CD4-positive, CD25-positive, alpha-beta regulatory T cell (primary cell): ENCODE measurements at places on chromosomes 2 and 18. TPM values are rescaled to one million over a fixed set of nuclear protein-coding genes. Genes with fewer than 3 reads are reported as not detected.

SNED1 gene
- total RNA-seq, result 170 TPM

- peak overlapping the region; percentile 100 for H3K4me3 ChIP-seq
- no peaks in the 10 kb centered on the region for H3K27me3 ChIP-seq
- H3K36me3 ChIP-seq, result peaks cover 27% of the 10 kb centered on the region
- peak overlapping the region; percentile 88 for H3K27ac ChIP-seq
Measured at GRCh38 chr2:68741238-68741637, 6.6 kb downstream of the ARHGAP25 start.

RESP18 gene
- total RNA-seq, result not detected

DNA sequence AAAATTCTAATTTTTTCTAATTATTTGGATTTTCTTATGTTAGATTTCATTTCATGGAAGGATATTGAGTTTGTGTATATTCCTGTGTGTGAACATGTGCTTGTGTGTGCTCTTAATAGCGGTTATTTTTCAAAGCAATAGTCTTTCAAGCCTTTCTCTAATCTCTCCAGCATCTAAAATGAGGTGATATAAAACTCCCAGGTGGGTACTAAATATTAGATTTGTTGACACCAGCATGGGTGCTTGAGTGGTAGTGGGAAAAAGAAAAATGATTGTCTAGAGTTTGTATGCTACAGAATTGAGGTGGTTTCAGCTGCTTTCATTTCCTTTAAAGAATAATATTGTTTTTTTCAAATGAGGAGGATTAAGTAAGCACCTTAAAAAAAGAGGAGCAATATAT is 296.8 kb downstream of the PARD3B start:
- no peak overlapping the region for H3K4me3 ChIP-seq
- no peak for DNase-seq

- no peak overlapping the region for H3K27ac ChIP-seq
- H3K36me3 ChIP-seq, result no peaks in the 10 kb centered on the region
- no peaks in the 10 kb centered on the region for H3K27me3 ChIP-seq
- DNase-seq, result no peak
- peak overlapping the region; percentile 11 for H3K4me3 ChIP-seq
Measured at GRCh38 chr18:39414009-39414700, 1848.6 kb upstream of the CELF4 start.

DNA sequence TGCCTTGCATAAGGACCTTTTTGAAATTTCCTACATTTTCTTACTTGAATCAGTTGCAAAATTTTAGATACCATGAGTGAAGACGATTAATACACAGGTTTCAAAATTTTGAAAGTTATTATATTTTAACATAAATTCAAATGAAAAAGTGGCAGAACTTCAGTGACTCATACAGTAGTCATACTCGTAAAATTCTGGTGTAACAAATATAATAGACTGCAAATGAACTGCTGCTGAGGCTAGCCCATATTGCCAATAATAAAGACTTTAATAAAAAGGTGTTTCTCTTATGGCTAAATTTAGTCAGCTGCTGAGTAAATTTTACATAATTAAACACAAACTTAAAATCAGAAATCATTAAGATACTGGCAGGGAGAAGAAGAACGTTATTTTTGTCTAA is 36.9 kb downstream of the MSH6 start:
- H3K27ac ChIP-seq, result no peak overlapping the region
- peaks cover 86% of the 10 kb centered on the region for H3K36me3 ChIP-seq
- no peaks in the 10 kb centered on the region for H3K27me3 ChIP-seq
- H3K4me1 ChIP-seq, result no peaks in the 10 kb centered on the region

DNA sequence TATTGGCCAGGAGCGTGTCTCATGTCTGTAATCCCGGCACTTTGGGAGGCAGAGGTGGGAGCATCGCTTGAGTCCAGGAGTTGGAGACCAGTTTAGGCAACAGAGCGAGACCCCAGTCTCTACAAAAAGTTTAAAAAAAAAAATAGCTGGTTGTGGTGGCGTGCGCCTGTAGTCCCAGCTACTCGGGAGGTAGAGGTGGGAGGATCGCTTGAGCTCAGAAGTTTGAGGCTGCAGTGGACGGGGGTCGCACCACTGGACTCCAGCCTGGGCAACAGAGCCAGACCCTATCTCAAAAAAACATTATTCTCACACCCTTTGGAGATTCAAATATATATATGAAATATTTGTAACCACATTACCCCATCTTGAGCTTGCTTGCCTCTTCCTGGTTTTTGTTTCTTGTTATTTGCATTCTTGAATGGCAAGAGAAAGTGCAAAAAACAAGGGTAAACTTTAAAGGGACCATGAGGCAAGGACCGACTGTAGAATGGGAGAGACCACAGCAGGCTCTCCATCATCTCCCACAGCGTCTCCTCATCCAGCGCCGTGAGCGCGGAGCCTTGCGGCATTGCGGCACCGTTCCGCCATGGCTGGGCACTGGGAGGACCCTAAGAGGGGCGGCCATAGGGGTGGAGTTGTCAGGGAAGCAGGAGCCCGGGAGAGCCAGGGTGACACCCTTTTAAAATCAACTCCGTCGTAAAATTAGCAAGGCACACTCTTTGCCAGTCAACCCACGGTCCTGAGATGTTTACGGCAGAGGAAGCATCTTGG is 1.4 kb downstream of the ELP2 start:
- no peaks in the 10 kb centered on the region for H3K27me3 ChIP-seq
- peaks cover 15% of the 10 kb centered on the region for H3K36me3 ChIP-seq
- DNase-seq, result no peak
- peak overlapping the region; percentile 98 for H3K4me3 ChIP-seq

GRCh38 chr18:78423811-78424210 is 555.8 kb upstream of the SALL3 start:
- no peaks in the 10 kb centered on the region for H3K36me3 ChIP-seq
- no peak overlapping the region for H3K27ac ChIP-seq
- H3K4me1 ChIP-seq, result no peaks in the 10 kb centered on the region

PIEZO2 gene
- not detected for total RNA-seq

GRCh38 chr2:137729305-137729704 is 235.0 kb upstream of the HNMT start:
- no peak overlapping the region for H3K27ac ChIP-seq
- DNase-seq, result no peak
- H3K36me3 ChIP-seq, result no peaks in the 10 kb centered on the region
- H3K4me1 ChIP-seq, result no peaks in the 10 kb centered on the region

TUBA4B gene
- not detected for total RNA-seq

GRCh38 chr18:23154823-23155500 is 19.7 kb downstream of the CABLES1 start:
- H3K4me1 ChIP-seq, result no peaks in the 10 kb centered on the region
- no peaks in the 10 kb centered on the region for H3K27me3 ChIP-seq
- no peaks in the 10 kb centered on the region for H3K36me3 ChIP-seq
- no peak for DNase-seq

CHMP1B gene
- total RNA-seq, result 113 TPM

GRCh38 chr2:68948710-68949109 is 4.0 kb downstream of the GKN2 start:
- no peak overlapping the region for H3K4me3 ChIP-seq
- H3K4me1 ChIP-seq, result no peaks in the 10 kb centered on the region
- peaks cover 31% of the 10 kb centered on the region for H3K27me3 ChIP-seq
- no peaks in the 10 kb centered on the region for H3K36me3 ChIP-seq
- DNase-seq, result no peak

DNA sequence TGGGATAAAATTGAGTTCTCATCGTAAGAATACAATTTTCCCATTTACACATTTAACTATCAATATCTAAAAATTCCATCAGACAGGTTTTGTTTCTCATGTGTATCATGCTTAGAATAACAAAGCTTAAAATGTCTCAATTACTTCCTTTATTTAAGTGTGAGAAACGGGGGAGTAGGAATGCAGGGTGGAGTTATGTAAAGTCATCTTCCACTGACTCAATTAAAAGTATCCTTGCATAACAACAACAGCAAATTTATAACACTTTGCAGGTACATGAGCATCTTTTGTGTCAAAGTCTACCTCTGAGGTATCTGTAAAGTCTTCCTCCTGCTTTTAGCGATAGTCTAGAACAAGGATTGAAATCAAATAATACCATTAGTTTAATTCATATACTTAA is 327.1 kb downstream of the EPHA4 start:
- no peak overlapping the region for H3K27ac ChIP-seq
- H3K4me1 ChIP-seq, result no peaks in the 10 kb centered on the region
- no peaks in the 10 kb centered on the region for H3K36me3 ChIP-seq
- no peak overlapping the region for H3K4me3 ChIP-seq
- DNase-seq, result no peak
- H3K27me3 ChIP-seq, result no peaks in the 10 kb centered on the region

GYPC gene
- 75.2 TPM for total RNA-seq

DNA sequence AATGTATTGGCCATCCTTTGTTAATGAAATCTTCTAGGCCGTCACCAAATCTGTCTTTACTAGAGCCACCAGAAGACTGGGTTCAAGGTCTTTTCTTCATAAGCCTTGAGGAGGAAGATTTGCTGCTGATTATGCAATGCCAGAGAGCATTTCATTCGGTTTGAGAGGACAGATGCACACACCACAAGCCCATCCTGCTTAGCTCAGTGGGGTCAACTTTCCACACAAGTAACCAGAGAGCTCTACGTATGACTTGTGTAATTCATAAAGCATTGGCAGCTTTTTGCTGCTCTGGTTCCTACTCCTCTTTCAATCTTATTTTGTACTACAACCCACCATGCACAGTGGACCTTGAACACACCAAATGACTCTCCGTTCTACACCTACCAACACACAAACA is 106.9 kb downstream of the OSR1 start:
- no peaks in the 10 kb centered on the region for H3K27me3 ChIP-seq
- H3K4me1 ChIP-seq, result no peaks in the 10 kb centered on the region
- H3K27ac ChIP-seq, result no peak overlapping the region
- H3K36me3 ChIP-seq, result no peaks in the 10 kb centered on the region
- H3K4me3 ChIP-seq, result no peak overlapping the region

CD207 gene
- not detected for total RNA-seq

DNA sequence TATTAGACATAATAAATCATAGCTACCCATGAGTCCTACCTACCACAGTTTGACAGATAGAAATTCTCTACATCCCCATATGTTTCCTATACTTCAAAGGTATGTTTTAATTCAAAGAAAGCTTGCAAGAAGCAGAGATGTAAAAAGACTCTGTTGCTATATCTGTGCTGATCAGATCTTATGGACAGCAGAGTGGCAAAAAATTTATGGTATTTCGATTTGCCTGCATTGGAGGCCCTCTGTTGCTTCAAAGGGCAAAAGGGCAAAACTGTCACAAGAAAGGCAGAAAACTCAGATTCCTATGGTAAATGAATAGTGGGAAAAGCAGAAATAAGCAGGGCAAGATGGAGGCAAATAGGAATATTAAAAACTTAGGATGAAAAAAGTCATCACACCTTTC is 447.8 kb upstream of the SPHKAP start:
- no peak overlapping the region for H3K27ac ChIP-seq
- H3K27me3 ChIP-seq, result no peaks in the 10 kb centered on the region
- H3K36me3 ChIP-seq, result no peaks in the 10 kb centered on the region
- DNase-seq, result no peak
- no peak overlapping the region for H3K4me3 ChIP-seq

GRCh38 chr2:151841047-151841424 is 12.8 kb upstream of the ARL5A start:
- peaks cover 9% of the 10 kb centered on the region for H3K27me3 ChIP-seq
- DNase-seq, result no peak
- H3K4me3 ChIP-seq, result no peak overlapping the region
- no peaks in the 10 kb centered on the region for H3K4me1 ChIP-seq

DNA sequence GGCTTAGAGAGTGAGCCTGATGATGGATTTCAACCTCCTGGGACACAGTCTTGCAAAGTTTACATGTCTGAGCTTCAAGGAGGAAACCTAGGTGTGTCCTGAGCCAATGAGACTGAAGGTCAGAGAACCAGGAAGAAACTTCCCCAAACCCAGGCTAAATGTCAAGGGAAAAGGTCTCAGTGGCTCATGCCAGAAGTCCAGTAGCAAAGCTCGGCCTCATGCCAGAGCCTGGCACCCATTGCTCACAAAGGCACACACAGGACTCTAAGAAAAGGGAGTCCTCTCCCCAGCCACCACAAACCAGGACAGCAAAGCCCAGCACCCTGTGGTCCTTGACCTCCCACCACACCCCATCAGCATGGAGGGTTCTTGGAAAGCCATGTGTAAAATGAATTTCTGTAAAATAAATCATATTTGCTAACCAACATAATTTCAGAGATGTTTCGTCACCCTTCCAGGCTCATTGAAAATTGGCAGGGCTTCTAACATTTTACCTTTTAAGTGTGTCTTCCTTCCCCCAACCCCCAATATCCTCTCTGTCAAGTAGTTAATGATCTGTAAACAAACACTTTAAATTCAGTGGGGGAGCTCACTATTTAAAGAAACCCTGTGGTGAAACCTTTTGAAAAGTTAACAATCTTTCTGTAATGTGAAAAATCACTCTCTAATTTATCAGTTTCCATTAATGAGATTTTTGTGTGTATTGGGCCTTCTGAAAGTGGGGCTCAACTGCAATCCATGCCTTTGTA is 77.1 kb downstream of the BCL11A start:
- H3K4me1 ChIP-seq, result no peaks in the 10 kb centered on the region
- no peaks in the 10 kb centered on the region for H3K36me3 ChIP-seq
- DNase-seq, result no peak

GRCh38 chr2:172350839-172351479 is 76.4 kb upstream of the ITGA6 start:
- no peak overlapping the region for H3K27ac ChIP-seq
- H3K36me3 ChIP-seq, result no peaks in the 10 kb centered on the region
- H3K27me3 ChIP-seq, result peaks cover 13% of the 10 kb centered on the region
- no peaks in the 10 kb centered on the region for H3K4me1 ChIP-seq
- H3K4me3 ChIP-seq, result no peak overlapping the region
- no peak for DNase-seq

DNA sequence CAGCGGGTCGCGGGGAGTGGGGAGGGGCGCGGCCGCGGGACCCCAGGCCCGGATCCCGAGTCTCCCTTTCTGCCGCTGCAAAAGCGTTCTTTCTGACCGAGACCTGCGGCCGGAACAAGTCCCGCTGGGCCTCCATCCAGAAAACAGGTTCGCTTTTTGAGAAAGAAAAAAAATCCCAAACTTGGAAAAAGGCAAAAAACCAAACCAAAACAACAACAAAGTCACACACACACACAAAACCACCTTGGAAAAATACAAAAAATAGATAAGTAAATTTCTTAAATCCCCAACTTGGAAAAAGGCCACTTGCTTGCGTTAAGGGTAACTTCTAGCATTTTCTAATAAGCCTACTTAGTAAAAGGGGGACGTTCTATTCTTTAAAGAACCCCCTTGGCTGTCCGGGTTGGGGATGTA is 250 bp upstream of the CHST10 start:
- H3K27me3 ChIP-seq, result peaks cover 12% of the 10 kb centered on the region
- no peak for DNase-seq
- no peaks in the 10 kb centered on the region for H3K36me3 ChIP-seq
- H3K4me3 ChIP-seq, result peak overlapping the region; percentile 41
- peaks cover 9% of the 10 kb centered on the region for H3K4me1 ChIP-seq

EFEMP1 gene
- not detected for total RNA-seq

DNA sequence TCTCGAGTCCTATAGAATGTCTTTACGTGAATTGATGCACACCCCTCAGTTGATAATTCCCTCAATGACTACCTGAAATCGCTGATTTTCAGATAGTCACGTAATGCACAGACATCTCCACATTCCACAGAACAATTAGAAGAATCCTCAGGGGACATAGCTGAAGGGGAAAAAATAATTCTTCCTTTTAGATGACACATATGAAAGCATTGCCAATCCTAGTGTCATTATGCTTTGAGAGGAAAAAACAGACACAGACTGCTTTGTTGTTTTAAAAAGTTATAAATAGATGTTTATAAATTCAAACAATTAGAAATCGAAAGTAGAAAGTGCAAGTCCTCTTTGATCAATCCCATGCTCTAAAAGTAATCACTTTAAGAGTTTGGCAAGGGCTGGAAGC is 100.6 kb upstream of the FN1 start:
- H3K36me3 ChIP-seq, result no peaks in the 10 kb centered on the region
- no peak overlapping the region for H3K27ac ChIP-seq
- no peak overlapping the region for H3K4me3 ChIP-seq
- DNase-seq, result no peak
- H3K4me1 ChIP-seq, result no peaks in the 10 kb centered on the region

SLC4A1AP gene
- 20.8 TPM for total RNA-seq
